ENCODE measurements at places on chromosomes 3 and 15.

- DNase-seq: no peak
These were observed 837 bp downstream of the TMC3 start for GRCh38 chr15:81373176-81373575.

GRCh38 chr3:135440746-135441145 is 524.8 kb upstream of the PPP2R3A start:
- DNase-seq: no peak

- DNase-seq: no peak
These were observed 404.7 kb downstream of the SOX2 start for GRCh38 chr3:182116386-182116785.

DNA sequence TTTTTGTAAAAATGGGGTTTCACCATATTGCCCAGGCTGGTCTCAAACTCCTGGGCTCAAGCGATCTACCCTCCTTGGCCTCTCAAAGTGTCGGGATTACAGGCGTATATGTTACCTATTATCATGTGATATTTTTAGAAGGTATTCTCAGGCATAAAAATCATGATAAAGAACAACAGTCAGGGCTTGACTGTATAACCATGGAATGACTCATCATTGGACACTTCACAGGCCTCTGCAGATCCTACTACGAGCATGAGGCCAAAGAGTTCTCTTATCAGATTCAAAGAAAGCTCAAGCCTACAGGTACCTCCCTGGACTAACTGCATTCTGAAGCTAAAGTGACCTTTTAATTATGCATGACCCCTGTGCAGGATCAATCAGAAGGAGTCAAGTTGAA is 91.7 kb upstream of the PRICKLE2 start:
- DNase-seq: no peak

GRCh38 chr3:63967675-63968611 is 55.4 kb downstream of the PSMD6 start:
- no peak for DNase-seq

DNA sequence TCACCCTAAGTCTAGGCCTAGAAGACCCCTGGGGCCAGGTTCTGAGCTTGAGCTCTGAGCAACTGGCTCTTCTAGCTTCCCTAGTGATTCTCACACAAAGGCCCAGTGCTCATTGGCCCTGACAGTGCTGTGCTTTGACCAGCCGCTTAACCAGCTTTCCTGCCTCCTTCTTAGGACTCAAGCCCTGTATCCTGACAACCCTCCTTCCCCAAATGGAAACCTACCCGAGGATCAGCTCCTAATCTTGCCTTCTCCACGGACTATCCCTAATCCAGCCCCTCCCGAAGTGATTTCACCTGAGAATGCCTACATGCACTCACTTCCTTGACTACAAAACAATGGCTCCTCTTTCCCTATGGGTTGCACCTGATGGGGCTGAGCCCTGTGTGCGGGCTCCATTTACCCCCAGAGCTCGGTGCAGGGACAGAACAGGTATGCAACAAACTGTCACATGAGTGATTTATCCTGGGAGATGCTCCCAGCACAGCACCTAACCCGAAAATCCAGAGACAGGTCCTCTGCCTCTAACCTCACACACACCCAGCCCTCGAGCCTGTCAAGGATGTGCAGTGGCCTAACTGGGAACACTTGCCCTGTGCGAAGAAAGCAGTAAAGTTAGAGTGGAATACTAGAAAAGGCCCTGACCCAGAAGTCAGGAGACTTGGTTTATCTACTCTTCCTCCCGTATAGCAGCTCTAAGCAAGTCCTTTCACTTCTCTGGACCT is 2.3 kb downstream of the MEGF11 start:
- no peak for DNase-seq

DNA sequence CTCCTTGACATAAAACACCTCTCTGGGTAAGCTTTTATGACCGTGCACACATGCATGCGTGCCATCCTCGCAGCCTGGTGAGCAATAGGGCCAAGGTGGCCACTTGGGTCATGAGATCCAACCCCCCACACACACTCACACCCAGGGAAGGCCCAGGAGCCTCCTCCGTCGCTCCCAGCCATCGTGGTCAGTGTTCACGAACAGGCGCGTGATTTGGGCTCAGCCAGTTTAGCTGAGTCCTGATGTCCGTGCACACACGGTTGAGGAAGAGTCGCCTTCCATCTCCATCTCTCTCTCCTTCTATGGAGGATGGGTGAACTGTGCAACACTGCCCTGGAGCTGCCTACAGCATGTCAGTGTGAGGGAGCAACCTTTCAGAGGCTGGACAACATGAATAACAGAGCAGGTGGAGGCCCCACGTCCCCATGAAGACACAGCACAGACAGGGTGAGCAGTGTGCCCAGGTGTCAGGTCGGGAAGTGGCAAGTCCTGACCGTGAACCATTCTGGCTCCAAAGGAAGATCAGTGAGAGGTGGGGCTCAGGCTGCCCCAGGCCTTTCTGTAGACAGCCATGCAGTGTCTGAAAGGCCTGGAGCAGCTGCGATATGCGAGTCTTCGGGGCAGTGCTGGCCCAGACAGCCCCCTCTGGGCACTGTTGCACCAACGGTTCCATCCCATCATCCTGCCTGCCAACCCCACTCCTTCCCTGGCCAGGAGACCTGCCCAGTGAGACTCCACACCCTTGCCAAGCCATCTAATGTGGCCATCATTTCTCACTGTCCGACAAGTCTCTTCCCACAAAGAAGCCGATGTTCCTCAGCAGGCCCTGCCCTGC is 253.4 kb downstream of the OCA2 start:
- no peak for DNase-seq

DNA sequence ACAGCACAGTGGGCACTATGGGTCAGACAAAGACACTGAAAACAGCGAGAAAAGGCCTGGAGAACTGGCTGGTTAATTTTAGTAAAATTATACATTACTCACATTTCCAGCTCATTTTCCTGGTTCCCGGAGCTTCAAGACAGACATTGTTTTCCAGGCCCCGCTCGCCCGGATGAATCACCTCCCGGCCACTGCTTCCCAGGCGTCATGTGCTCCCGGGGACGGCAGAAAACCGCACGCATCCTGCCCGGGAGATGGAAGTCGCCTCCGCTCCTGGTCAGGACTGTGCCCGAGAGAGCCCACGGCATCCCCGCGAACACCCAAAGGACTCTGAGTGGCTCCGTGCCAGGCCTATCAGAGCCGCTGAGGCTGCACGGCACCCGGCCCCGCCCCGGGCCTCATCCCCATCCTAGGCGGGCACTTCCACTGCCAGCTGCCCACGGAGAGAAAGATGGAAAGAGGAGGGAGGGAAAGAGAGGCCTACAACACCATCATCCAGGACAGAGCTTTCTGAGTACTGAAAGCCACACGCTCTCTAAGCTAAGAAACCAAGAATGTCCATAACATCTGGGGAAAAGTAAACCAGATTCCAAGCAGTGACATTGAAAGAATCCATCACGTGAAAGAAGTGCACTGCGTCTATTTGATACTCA is 75.1 kb downstream of the VGLL4 start:
- no peak for DNase-seq

DNA sequence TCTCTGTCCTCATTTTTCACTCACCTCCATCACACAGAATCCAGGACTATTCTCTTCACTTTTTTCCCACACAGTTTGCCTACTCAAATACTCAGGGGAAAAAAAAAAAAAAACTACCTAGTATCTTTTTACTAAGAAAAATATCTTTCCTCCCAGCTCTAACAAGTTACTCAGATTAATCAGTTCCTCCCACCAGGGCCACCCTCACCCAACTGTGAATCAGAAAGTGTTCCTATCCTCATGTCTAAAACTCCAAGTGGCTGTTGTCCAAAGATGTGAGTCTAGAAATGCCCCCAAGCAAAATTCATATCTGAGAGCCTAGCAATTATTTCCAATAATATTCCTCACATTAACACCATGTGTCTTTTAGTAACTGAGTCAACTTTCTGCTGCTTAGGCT is 268.0 kb downstream of the ERC2 start:
- DNase-seq: no peak

- no peak for DNase-seq
These were observed 14.6 kb upstream of the RFTN1 start for GRCh38 chr3:16528106-16528505.

GRCh38 chr3:133691273-133692107 is 29.7 kb upstream of the TOPBP1 start:
- no peak for DNase-seq

DNA sequence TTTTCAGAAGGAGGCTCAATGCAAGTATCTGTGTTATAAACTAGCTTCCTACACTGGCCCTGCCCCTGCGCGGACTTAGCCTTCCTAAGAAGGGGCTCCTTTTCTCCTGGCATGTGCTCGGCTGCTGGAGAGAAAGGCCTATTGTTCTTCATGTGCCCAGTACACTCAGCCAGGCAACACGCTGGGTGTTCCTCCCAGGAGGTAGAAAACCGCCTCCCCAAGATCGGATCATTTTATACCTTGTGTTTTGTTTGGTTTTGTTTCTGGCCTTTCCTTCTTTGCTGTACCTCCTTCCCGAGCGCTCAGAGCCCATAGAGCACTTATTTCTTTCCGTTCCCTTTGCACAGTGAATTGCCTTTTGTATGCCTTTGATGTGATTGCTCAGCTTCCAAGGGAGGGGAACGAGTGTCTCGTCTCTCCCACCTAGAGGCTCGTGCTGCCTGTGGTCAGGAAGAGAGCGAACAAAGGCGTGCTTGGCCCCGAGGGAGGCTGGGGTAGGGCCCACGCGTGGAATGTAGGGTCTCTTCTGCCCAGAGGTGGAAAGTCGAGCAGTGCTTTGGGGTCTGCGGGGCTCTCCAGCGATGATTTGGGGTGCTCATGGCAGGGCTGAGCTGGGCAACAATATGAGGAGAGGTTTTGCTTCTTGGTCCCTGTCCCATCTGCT is 30.0 kb downstream of the CCNL1 start:
- DNase-seq: no peak

DNA sequence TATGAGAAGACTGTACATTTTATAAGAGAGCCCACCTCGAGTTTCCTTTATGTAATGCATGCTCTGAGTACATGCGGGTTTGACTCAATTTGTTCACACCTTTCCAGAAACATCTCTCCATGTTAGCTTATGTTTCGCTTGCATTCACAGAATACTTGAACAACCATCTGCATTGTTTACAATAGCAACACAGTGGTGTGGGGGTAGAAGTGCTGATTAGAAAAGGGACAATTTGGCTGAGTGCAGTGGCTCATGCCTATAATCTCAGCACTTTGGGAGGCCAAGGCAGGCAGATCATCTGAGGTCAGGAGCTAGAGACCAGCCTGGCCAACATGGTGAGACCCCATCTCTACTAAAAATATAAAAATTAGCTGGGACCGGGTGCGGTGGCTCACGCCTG is 60.9 kb downstream of the NCEH1 start:
- DNase-seq: no peak

- no peak for DNase-seq
These were observed 25.6 kb downstream of the SQOR start for GRCh38 chr15:45660231-45660979.

- no peak for DNase-seq
These were observed 398.8 kb downstream of the MECOM start for GRCh38 chr3:169264711-169265110.

GRCh38 chr3:171778493-171778892 is 31.8 kb downstream of the PLD1 start:
- no peak for DNase-seq

DNA sequence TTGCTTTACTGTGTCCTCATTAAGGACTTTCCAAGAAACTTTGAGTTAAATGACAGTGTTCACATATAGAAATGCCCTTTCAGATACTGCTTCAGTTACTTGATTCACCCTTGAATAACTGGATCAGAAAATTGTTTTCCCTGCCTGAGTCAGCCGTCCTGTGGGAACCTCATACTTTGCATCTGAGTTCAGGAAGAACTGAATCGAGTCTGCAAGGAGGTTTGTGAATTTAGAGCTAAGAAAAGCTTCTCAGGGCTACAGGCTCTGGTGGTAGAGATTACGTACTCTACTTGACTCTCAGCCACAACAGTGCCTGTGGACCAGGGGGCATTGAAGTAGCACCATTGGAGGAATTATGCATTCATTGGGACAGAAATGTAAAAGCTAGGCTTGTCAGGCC is 252.4 kb upstream of the C2CD4B start:
- DNase-seq: no peak

DNA sequence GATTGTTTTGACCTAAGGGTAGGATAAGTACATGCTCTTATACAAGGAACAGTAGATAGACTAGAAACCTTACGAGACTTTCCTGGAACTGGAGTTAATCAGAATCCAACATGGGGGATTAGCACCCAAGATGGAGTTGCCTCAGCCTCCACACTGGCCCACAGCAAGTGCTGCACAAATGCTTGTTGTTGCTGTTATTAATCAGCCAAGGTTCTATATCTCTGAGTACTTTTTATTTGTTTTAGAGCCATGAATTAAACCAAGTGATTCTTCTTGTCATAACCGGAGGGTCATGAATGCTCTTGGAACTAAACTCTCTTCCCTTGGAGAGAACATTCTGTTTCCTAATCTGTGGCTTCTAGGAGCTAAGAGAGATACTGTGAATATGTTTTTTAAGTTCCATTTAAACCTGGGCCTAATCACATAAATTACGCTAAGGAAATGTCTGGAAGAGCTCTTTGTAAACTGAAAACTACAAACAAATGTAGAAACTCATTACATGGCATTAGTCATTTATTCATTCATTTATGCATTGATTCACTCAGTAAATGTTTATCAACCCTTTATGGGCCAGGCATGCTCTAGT is 5.7 kb upstream of the IL16 start:
- no peak for DNase-seq

- no peak for DNase-seq
These were observed 41.6 kb upstream of the ROPN1 start for GRCh38 chr3:124033360-124034015.

DNA sequence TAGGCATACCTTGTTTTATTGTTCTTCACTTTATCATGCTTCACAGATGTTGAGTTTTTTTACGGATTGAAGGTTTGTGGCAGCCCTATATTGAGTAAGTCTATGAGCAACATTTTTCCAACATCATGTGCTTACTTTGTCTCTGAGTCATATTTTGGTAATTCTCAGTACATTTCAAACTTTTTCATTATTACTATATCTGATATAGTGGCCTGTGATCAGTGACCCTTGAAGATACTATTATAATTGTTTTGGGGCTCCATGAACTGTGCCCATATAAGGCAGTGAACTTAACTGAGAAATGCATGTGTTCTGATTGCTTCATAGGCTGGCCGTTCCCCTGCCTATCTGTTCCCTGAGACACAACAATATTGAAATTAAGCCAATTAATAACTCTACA is 42.8 kb upstream of the NSMCE3 start:
- no peak for DNase-seq

DNA sequence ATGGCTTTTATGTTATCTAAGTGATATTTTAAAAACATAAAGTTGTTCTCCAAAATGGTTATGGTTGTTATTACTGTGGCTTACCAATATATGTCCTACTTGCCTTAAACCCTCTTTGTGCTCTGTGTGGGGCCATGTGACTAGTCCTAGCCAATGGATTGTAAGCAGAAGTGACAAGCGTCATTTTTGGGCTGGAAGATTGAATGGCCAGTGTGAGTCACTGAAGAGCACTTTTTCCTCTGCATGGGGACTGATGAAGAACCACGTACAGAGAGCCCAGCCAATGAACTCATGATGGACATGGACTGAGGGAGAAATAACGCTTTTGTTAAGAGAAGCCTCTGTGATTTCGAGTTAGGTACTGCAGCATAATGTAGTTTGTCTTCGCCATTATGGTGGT is 332.7 kb downstream of the EDEM1 start:
- DNase-seq: no peak

- DNase-seq: no peak
These were observed 855.9 kb downstream of the MCTP2 start for GRCh38 chr15:95087253-95087609.
